ENCODE measurements at places on chromosomes 5 and 9.

DNA sequence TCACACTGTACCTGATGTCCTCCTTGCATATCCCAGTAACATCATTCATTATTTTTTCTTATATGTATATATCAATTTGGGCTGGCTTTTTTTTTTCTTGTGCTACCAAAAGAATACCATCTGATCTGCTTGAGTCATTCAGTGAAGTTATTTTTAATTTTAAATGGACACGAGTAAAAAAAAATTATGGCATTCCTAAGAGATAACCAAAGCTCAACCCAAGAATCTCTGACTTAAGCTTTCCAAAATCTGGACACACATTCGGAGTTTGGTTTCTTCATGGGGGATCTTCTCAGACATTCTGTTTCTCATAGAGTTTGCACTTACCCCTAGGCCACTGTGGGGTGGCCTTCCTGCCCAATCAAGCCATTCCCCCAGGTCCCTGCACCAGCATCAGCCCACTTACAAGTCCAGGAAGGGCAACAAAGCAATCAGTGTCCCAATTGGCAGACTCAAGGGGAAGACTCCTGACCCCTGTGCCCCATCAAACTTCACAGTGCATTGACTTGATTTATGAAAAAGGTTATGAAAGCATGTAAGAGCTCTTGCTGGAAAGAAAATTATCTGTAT is 49.2 kb upstream of the SPDL1 start:
- DNase-seq: no peak

- no peak for DNase-seq
These were observed 27.1 kb upstream of the MTMR12 start for GRCh38 chr5:32339878-32340277.

DNA sequence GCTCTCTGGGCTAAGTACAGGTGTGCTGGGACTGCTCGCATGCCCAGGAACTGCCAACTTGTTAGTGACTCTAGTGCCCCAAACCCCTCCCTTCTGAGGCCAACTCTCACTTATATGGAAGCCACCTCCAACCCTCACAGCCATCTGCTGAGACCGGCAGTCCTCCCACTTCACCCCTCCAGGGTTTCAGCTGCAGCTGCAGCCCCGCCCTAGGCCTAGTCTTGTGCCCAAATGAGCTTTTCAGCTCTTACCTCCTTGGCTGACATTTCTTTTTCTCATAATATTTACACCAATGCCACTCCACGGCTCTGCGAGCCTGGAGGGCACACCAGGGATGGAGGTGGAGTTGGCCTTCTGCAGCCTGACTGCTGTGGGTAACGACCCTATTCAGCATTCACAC is 166.6 kb downstream of the ROR2 start:
- DNase-seq: no peak

- DNase-seq: no peak
These were observed 25.4 kb upstream of the ZSWIM6 start for GRCh38 chr5:61306531-61307131.

- peak; percentile 23 for DNase-seq
These were observed 95.7 kb downstream of the KCNT1 start for GRCh38 chr9:135797507-135798262.

DNA sequence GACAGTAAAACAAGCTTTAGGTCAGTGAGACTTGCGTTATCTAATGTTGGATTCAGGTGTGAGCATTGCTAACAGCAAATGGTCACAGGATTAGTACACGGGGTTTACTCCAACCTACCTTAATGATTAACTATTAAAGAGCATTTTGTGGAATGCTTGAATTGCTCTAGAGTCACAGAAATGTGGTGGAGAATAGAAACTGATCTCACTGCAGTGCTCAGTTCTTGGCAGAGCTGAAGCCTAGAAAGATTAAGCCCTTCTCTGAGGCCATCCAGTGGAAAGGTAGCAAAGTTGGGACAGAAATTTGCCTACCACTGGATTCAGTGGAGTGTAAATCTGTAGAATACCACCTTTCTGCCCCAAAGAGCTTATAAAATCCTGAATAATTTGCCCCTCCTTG is 60.9 kb downstream of the ICE1 start:
- DNase-seq: no peak

GRCh38 chr5:119721775-119722174 is 92.4 kb downstream of the FAM170A start:
- DNase-seq: no peak

DNA sequence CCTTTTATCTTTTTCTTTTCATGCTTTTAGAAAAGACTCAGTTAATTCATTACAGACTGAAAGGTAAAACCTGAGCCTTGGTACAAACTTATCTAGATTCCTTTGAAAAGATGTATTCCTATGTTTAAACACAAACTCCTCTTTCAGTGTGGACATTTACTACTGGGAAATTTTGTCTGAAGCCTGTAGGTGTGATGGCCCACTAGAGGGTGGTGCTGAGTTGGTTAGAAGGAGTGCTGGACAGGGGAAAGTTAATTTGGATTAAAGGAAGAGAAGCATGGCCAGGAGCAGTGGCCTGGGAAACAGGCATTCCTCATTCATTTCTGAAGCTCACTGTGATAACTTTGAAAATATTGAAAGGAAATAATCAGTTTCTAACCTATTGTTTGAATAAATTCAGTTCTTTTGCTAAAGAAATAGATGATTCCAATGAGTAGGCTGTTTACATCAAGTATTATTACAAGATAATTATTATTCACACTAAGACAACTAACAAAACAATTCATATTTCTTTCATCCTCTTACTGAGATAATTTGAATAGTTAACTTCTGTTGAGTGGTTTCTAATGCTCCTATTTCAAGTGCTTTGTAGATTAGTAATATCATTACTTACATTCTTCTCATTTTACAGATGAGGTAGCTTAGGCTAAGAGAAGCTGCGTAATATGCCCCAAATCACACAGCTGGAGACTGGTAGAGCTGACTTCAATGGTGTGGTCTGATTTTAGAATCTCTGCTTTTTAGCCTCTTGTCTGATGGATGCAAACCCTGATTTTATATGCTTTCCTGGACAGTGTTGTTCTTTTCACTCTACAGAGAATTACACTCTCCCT is 150.9 kb downstream of the ADGRV1 start:
- no peak for DNase-seq

- DNase-seq: no peak
These were observed 556.6 kb upstream of the TUSC1 start for GRCh38 chr9:26234865-26235264.

DNA sequence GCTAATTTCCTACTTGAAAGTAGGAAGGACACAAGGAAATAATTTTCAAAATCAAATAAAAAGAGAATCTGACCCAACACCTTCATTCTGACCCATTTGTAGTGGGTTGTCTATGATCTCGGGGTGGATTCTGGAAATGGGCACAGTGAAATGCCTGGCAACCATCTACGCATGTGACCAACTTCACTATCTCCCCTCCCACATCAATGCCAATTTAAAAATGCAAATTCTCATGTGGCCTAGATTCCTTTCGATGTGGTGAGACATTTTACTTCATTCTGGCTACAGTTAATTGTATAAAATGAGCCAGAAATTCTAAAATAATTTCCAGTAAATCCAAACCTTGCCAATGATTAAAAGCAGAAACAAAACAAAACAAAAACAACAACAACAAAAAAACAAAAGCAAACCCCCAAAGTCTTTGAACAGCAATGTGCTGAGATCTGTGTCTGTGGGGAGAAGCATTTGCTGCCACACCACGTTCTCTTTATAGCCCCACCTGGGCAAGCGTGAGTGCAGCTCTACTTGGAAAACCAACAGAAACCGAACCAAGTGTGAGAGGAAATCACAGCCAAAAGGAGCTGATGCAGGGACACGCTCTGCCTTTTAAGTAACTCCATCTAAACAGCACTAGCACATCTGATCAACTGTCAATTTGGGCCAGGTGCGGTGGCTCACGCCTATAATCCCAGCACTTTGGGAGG is 59.0 kb downstream of the USP20 start:
- DNase-seq: peak; percentile 46
